ENCODE measurements at places on chromosomes 13 and 19. TPM values are rescaled to one million over a fixed set of nuclear protein-coding genes. Genes with fewer than 3 reads are reported as not detected.

Gene SAFB2
- 15.2 TPM for total RNA-seq

Gene CEACAM20
- total RNA-seq, result not detected

Gene LMTK3
- total RNA-seq, result 3.1 TPM

Gene ZNF681
- 0.85 TPM for total RNA-seq

Gene SPIB
- total RNA-seq, result not detected

Gene CELF5
- total RNA-seq, result under 0.01 TPM

Gene ZNF324B
- total RNA-seq, result 10.4 TPM

Gene IGFL2
- 0.48 TPM for total RNA-seq

Measured in tracheal epithelial cell (primary cell).